A172 (cell line): ENCODE measurements at places on chromosomes 1 and 21.

GRCh38 chr1:20787840-20788795 is 1.0 kb upstream of the HP1BP3 start:
- DNase-seq, result peak; percentile 38

DNA sequence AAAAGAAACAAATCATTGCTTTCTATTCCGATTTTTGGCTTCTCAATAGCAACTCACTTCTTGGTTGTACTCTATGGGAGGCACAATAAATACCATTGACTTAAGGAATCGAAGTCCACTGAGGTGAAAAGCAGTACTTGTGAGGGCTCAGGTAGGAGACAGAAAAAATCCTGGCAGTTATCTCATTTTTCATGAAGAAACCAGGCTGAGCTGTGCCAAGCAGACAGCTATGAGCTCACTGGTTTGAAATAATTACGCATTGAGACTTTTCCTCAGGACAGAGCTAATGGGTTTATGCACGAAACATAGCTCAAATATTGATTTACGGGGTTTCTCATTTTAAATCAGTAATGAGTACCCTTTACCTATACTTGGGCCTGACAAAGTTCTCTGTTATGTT is 18.5 kb downstream of the COLGALT2 start:
- DNase-seq, result no peak

- DNase-seq, result peak; percentile 56
Measured at GRCh38 chr1:197320991-197321531, 53.0 kb downstream of the CRB1 start.

DNA sequence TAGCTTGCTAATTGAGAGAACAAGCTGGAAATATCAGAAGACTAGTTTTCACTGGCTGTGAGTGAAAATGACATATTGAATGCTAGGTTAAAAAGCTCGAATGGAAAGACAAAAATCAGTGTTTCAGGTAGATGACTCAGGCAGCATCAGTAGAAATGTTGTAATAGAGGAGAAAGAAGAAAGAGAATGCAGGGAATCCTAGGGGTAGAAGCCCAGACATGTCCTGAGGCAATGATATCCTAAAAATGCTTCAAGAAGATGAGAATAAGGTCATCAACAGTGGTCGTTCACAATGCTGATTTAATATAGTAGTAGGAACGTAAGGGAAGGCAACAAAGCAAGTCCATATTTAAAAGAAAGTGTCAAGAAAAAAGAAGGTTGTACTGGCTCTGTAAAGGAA is 96.7 kb upstream of the HP1BP3 start:
- DNase-seq, result no peak

- DNase-seq, result no peak
Measured at GRCh38 chr1:241229216-241229615, 127.8 kb downstream of the RGS7 start.

DNA sequence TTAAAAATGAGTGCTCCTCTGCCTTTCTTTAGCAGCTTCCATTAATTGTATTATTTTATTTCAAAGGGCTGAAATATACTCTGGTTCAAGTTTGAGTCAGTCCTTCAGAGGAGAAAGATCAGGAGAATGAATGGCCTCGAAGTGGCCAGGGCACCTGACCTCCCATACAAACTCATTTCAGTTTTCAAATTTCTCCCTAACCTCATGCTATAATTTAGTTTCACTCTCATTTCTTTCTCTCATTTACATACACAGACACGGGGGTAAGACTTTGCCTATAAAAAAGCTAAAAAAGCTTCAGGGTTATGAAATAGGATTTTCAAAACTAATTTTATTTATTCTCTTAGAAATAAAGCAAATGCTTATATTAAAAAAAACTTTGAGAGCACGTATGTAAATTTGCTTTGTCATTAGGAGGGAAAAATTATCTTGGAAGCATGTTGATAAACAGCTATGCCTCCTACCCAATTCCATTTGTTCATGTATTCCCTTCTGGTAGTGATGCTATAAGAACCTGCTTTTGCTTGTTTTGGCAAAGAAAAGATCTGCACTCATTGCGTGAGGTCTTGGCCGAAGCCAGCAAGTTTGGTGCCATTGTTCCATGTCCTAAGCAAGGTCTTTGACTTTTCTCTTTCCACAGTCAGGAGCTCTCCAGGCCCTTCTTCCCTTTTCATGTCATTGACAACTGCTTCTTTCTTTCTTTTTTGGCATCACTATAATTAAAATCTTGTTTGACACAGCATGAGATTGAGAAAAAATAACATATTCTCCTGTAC is 80.4 kb upstream of the LRRC53 start:
- no peak for DNase-seq

- no peak for DNase-seq
Measured at GRCh38 chr1:221503268-221503667, 238.6 kb downstream of the DUSP10 start.

- peak; percentile 51 for DNase-seq
Measured at GRCh38 chr1:94105957-94106529, 14.9 kb downstream of the ABCA4 start.

- DNase-seq, result no peak
Measured at GRCh38 chr1:89587729-89588161, 45.2 kb upstream of the LRRC8C start.

DNA sequence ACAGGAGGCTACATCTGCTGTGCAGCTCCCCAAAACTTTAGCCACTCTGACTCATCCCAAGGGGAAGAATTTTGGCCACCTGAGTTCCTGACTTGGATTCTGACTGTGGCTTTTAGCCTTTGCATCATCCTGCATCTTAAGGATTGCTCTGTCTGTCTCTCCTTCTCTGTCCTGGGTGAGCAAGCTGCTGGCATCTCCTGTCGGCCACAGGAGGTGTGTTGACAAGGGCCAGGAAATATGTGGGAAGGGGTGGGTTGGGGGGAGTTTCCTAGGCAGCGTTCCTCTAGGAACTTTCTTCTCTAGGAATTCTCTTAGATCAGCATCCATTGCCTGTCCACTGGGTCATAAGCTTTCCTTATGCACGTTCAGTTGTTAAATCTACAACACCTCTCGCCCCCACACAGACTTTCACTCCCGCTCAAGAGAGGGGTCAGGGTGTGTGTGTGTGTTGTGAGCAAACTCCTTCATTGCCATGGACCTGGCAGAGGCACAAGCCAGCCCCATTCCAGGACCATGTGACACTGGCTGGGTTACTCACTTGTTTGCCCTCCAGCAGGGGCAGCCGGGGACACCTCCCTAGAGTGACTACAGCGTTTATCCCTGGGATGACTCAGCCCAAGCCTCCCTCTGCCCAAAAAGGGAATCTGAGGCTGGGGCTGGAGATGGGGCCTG is 145.0 kb upstream of the DUSP10 start:
- peak; percentile 97 for DNase-seq

DNA sequence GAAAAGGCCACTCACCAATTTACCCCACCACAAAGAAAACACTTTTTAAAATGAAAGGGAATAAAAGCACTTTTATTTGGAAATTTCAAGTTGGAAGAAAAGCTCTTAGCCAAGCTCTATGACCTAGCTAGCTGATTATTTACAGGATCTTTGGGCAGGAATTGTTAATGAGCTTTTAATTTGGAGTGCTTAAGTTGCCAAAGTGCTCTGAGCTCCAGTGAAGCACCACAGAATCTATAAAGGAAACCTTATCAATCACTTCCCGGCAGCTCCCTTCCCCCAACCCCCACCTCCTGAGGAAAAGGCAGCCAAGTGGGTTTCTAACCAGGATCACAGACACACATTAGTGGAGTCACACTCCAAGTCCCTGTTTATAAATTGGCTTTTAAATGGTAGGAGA is 1.5 kb downstream of the ERI3 start:
- no peak for DNase-seq

- peak; percentile 5 for DNase-seq
Measured at GRCh38 chr1:73781251-73781650, 416.7 kb downstream of the LRRIQ3 start.

- DNase-seq, result peak; percentile 30
Measured at GRCh38 chr1:163844459-163844858, 522.7 kb downstream of the NUF2 start.

DNA sequence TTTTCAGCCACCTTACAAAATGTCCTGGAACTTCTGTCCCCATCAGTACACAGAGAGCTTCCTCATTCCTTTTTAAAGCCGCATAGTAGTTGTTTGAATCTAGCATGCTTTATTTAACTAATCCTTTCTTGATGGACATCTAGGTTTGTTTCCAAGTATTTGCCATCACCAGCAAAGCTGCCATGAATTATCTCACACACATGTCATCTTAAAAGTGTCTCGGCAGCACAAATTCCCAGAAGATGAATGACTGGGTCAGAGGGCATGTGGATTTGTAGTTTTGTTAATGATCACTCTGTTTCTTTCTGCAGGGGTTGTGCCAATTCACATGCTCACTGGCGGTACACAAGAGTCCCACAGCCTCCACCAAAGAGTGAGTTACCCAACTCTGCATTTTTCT is 68.3 kb downstream of the CLIC6 start:
- no peak for DNase-seq

GRCh38 chr1:47262787-47263413 is 30.9 kb upstream of the TAL1 start:
- DNase-seq, result peak; percentile 23

DNA sequence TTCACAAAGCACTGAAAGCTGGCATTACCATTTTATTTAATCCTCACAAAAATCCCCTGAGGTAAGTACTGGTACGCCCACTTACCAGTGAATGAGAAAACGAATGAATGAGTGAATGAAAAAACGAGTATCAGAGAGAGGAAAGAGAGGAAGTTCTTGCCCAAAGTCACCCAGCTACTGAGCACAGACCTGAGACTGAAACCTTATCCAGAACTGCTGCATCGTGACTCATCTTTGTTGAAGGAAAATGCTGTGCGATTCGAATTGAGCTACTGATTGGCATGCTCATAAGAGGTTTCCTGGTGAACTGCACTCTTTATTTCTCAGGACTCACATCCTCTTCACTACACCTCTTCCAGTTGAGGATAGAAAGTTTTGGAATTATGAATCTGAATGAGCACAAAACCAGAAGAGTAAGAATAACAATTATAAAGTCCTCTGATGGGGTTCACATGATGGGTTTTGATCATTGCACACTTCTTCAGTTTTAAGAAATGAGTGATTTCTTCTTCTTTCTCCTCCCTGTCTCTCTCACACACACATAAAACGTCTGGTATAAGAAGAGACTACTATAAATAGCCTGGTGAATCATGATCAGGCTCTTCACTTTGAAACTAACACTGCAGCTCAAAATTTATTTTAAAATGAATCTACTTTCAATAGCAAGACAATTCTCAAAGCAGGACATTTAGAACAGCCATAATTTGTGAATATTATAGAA is 32.1 kb downstream of the IL12RB2 start:
- DNase-seq, result peak; percentile 63

- DNase-seq, result no peak
Measured at GRCh38 chr1:54460351-54460750, 54.2 kb upstream of the SSBP3 start.
